ENCODE measurements at places on chromosomes 4 and X. TPM values are rescaled to one million over a fixed set of nuclear protein-coding genes. Genes with fewer than 3 reads are reported as not detected.

GRCh38 chr4:56220261-56220660 lies 167.0 kb downstream of the AASDH start:
- no peak for DNase-seq

DNA sequence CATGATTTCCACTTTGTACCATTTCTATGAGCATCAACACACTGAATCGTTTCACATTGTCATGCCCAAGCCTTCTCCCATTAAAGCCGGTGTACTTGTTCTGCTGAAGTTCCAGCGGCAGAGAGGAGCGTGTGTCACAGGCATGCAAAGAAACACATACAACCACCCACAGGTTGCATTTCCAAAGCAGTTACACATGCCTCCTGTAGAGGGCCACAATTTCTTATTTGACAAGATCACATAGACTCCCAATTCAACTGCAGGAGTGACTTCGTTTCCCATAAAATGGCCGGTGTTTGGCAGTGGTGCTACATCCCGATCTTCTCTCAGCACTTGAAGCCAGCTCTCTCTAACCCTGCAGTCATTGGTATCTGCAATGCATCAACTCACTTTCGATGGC lies 992.6 kb downstream of the NLGN4X start:
- DNase-seq = no peak

Gene ATP7A
- 16.4 TPM for total RNA-seq

Gene ALB
- total RNA-seq = 2.9 TPM

DNA sequence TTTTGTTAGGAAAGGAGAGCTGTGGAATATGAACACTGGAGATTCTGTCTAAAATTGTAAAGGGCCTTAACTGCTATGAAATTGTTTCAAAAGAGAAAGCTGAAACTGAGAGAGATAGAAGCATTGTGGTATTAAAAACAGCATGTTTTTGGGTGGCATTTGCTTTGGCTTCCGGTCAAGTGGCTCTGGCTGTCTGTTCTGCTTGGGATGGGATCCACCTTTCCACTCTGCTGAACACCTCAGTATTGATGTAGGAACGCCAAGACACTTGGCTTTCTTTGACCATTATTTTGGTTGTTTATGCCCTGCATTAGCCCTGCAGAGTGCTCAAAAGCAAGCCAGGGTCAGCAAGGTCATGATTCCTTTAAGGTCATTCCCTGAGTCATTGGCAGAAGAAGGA lies 199.7 kb downstream of the SLC4A4 start:
- DNase-seq = no peak

Gene ENPEP
- total RNA-seq = 7.5 TPM

GRCh38 chr4:67459164-67459563 lies 86.1 kb downstream of the CENPC start:
- no peak for DNase-seq

DNA sequence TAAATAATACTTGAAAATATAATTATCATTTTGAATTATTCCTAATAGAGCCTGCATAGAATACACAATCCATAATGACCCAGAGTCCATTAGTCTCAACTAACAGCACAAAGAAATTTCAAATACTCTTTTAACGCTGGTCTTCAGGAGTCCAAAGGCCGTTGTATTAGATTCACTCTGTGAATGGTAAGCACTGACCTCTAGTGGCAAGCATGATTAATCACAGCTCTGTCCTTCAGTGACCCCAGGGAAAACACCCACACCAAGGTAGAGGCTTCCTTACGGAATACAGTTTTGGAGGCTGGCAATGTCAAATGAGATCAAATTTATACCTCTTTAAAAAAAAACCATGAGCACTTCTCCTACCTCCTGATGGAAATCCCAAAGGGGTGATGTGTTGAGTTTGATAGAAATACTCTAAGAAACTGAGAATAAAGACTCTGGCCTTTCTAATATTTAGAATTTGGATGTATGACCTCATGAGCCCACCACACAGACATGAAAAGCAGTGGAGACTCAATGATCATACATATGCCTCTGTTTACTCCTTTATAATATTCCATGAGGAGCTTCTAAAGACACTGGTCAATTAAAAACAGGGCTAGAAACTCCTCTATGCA lies 147.2 kb upstream of the DKK2 start:
- DNase-seq = no peak

DNA sequence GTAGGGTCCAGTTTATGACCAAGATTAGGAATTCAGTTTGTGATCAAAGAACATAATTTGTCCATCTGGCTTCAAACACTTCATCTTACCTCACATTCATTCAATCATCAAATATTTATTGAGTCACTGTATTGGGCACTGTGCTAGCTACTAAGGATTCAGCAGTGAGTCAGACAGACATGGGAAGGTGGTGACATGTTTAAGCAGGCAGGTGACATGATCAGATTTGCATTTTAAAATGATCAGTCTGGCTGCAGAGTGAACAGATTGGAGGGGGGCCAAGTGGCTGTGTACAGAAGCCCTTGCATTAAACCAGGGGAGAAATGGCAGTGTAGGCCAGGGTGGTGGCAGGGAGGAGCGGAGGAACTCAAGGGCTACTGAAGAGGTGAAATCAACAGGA lies 25.1 kb upstream of the APLN start:
- no peak for DNase-seq

Gene GAGE2A
- total RNA-seq = not detected

Gene FHIP1A
- 18.4 TPM for total RNA-seq

Gene RTL9
- not detected for total RNA-seq

DNA sequence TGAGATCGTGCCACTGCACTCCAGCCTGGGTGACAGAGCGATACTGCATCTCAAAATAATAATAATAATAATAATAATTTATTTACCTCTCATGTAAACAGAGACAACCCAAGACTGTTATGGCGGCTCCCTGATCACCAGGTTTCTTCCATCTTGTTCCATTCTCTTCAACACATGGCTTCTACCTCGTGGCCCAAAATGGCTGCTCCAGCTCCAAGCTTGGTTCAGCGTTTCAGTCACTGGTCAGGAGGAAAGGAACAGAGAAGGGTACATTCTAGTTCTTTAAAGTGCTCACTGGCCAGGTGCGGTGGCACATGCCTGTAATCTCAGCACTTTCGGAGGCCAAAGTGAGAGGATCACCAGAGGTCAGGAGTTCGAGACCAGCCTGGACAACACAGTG lies 24.9 kb upstream of the CHRNA9 start:
- no peak for DNase-seq

DNA sequence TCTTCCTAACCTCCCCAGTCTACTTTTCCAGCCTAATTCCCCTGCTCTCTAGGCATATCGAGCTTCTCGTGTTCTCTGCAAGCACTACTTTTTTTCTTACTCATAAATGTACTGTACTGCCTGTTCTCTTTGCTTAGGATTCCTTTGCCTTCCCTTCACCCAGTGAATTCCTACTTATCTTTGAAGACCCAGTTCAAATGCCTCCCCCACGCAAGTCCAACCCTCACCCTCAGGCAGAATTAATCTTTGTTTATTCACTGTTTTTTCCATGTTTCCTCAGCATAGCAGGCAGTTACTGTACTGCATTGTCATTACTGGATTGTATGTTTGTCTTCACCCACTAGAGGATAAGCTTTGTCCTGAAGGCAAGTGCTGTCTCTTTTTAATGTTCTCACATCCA lies 287.7 kb downstream of the BMPR1B start:
- DNase-seq = no peak

Gene PPP2R2C
- 0.09 TPM for total RNA-seq

GRCh38 chr4:163166041-163166579 lies 580 bp downstream of the NAF1 start:
- peak; percentile 83 for DNase-seq

GRCh38 chrX:99857455-99857854 lies 552.6 kb downstream of the PCDH19 start:
- DNase-seq = no peak

GRCh38 chr4:2934077-2934812 lies 29.0 kb downstream of the NOP14 start:
- DNase-seq = peak; percentile 86

DNA sequence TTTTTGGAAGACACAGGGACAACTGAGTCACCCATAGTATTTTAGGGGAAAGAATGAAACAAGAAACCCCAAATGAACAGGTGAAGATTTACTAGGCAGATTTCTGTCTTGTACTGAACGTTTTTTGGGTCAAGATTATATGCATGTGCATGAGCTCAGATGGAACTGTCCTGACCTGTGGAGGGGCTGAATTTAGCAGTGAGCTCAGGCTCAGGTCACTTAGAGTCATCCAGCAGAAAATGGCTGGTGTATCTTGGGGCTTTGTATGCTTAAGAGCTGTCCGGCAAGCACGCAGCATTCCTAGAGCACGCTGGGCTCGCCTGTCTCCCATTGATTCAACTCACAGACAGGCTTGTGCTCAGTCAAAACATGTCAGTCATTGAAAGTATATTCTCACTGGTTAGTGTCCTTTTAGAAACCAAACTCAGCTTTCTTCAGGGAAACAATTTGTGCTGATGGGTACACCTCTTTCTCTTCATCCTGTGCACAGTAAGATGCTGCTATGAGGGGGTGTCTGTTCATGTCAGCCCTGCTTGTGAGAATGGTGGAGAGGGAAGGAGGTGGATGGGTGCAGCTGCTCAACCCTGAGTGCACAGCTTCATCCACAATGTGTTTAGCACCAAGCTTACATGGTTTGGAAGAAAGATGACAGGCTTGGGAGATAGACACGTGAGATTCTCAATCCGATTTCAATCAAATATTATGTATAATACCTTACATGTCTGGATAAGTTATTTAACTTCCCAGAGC lies 47.5 kb upstream of the PDLIM3 start:
- DNase-seq = no peak

Gene FAM199X
- total RNA-seq = 16.0 TPM

DNA sequence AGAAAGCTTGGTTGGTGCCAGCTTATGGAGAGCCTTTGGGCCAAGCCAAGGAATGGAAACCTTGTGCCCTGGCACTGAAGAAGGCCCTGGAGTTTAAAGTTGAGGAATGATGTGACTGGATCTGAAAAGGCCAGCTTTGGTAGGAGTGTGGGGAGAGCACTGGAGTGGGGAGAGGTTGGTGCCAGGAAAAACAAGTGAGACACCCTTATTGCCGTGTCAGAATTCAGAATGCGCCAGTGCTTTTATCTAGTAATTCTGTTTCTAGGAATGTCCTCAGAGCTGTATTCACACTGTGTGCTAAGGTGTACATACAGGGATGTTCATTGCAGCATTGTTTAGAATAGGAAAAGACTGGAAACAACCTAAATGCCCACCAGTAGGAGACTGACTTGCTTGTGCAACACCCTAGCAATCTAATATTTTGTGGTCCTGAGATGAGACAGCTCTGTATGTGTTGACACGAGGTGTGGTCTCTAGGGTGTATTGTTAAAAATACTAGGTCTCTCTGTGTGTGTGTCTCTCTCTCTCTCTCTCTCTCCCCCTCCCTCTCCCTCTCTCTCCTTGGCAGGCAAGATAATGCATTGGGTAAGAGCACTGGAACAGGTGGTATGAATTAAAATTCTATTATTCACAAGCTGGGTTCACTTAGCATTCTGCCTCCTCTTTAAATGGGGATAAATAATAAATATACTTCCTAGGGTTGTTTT lies 107.8 kb downstream of the GATB start:
- DNase-seq = no peak

Gene SLC10A6
- total RNA-seq = 0.87 TPM

DNA sequence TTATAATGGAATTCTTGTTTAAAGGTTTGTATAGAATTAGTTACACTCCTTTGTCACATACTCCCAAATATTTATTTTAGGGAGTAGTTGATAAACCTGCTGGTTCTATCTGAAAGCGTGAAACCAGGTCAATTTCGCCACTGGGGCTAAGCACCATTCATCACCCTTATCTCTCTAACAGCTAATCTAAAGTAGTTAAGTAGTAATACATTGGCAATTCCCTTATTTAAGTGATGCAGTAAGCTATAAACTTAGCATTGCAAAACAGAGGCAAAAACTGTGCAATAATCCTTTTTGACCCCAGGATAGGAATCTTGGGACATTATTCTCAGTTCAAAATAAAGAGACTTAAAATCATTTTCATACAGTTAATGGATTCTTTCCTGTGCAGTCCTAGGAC lies 33.7 kb upstream of the PTPN13 start:
- DNase-seq = no peak

Gene MTTP
- 0.20 TPM for total RNA-seq

Gene UGT2A1
- total RNA-seq = not detected

DNA sequence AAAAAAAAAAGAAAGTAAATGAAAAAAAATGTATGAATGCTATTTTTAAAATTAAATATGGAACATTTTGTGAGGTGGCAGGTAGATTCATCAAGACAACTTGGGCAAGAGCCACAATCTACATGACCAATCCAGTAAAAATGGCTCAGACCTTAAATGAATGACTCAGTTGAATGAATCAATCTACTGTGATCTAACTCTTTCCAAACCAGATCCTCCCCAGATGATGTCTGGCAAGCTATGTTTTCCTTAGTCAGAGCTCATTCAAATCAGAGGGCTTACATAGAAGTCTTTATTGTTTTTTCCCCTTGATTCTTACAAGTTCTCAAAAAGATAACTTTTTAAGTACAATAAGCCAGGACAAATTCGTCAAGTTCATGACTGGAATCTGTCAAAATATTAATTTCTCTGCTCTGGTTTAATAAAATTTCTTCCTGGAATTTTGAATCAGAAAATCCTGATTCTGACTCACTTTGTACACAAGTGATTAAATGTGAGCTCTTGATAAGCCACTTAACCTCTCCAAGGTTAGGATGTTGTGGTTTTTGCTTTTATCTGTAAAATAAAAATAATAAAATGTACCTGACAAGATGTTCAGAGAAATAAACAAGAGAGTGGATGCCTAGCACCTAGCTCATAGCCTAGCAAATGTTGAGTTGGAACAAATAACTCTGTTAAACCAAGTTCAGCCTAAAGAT lies 105.6 kb upstream of the SMIM31 start:
- DNase-seq = no peak

Gene DOK7
- total RNA-seq = 3.6 TPM

- no peak for DNase-seq
Observed at GRCh38 chr4:150598909-150599308, 17.0 kb downstream of the MAB21L2 start.

Gene PDCL2
- not detected for total RNA-seq

GRCh38 chr4:75705198-75705977 lies 19.0 kb upstream of the USO1 start:
- no peak for DNase-seq

DNA sequence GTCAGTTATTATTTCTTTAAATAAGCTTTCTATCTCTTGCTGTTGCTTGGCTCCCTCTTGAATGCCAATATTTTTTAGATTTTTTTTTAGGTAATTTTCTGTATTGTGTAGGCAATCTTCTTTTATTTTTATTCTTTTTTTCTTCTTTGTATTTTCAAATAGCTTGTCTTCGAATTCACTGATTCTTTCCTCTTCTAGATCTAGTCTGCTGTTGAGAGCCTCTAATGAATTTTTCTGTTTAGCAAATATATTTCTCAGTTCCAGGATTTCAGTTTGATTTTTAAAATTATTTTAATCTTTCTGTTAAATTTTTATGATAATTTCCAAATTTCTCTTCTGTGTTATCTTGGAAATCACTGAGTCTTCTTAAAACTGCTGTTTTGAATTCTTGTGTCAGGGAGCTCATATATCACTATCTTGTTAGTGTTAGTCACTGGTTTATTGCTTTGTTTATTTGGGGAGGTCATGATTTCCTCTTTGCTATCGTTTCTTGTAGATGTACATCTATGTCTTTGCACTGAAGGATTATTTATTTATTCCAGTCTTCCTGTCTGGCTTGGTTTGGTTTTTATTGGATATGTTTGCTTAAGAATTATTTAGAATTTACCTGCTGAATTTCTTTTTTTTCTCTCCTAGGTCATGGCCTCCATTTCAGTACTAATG lies 39.9 kb upstream of the GPRIN3 start:
- DNase-seq = no peak

Gene CLDN34
- total RNA-seq = 0.55 TPM

All from upper lobe of right lung (tissue), 1 donor.